ENCODE measurements at places on chromosomes 12 and 14.

- no peaks in the 10 kb centered on the region for H3K36me3 ChIP-seq
- DNase-seq = no peak
- no peak overlapping the region for H3K4me3 ChIP-seq
- no peaks in the 10 kb centered on the region for H3K4me1 ChIP-seq
- no peak overlapping the region for H3K27ac ChIP-seq
- no peaks in the 10 kb centered on the region for H3K27me3 ChIP-seq
These were observed 59.4 kb downstream of the TSPAN11 start for GRCh38 chr12:30985814-30986452.

DNA sequence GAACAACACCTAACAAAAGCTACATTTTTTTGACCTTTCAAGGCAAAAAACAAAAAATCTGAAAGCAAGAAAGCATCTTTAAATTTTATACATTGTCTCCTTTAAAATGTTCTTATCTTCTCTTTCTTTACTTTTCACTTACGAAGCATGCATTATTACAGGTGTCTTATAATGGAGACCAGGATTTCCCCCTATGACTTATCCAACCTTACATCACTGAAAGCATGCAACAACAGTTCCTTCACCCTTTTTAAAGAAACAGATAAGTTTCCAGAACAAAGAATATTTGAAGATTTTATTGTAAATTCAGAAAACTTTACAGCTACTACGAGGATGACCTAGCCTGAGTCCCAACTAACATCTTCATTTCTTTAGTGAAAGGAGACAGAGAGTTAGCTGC lies 277.2 kb downstream of the AKAP6 start:
- no peaks in the 10 kb centered on the region for H3K36me3 ChIP-seq
- DNase-seq = no peak
- no peaks in the 10 kb centered on the region for H3K4me1 ChIP-seq
- no peak overlapping the region for H3K4me3 ChIP-seq

DNA sequence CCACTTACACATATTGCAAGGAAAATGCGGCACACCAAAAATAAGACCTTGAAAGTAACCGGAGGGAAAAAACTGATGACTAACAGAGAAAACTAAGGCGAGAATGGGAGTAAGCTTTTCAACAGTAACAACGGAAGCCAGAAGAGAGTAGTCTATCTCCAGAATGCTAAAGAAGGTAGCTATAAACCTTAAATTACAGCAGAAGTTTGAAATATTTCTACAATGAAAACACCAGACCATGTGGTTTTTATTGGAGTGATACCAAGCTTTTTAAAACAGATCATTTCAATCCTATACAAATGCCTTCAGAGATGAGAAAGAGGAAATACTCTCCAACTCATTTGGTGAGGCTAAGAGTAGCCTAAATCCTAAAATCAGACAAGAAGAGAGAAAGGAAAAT lies 209.5 kb downstream of the ANO6 start:
- no peak overlapping the region for H3K27ac ChIP-seq
- no peaks in the 10 kb centered on the region for H3K27me3 ChIP-seq
- no peak for DNase-seq
- peaks cover 82% of the 10 kb centered on the region for H3K36me3 ChIP-seq

DNA sequence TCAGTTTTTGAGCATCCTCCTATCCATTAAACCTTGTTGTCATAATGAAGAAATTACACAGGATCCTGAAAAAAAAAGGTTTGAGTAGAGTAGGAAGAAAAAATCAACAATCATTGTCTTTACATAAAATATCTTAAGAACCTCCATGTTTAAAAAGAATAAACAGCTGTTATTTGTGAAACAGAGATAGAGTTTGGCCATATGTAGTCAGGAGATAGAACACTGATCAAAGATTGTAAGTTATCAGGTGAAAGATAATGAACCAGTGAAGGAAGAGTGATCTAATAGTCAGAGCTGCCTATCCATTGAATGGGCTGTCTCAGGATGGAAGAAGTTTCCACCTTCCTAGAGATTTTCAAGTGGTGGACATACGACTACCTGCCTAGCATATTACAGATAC lies 397.1 kb downstream of the SOX5 start:
- H3K36me3 ChIP-seq = no peaks in the 10 kb centered on the region
- no peaks in the 10 kb centered on the region for H3K27me3 ChIP-seq
- H3K4me1 ChIP-seq = no peaks in the 10 kb centered on the region

DNA sequence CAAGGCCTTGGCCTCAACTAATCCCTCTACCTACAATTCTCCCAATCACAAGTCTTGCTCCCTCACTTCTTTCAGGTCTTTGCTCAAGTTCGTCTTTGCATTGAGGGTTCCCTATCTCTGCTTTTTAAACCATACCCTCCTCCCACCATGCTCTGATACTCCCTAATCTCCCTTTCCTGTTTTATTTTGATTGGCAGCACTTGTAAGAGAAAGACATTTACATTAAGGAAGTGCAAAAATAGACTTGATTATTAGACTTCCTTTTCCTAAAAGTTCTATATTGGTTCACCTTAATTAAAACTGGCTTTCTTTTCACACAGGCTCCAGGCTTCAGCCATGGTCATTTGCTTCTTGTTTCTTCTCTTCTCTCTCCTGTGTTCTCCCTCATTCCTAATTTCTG lies 18.3 kb upstream of the WIF1 start:
- H3K27me3 ChIP-seq = peaks cover 3% of the 10 kb centered on the region
- H3K36me3 ChIP-seq = no peaks in the 10 kb centered on the region
- no peak overlapping the region for H3K4me3 ChIP-seq
- DNase-seq = no peak
- no peak overlapping the region for H3K27ac ChIP-seq

- peak overlapping the region; percentile 100 for H3K27ac ChIP-seq
- peak overlapping the region; percentile 98 for H3K4me3 ChIP-seq
- H3K36me3 ChIP-seq = peaks cover 60% of the 10 kb centered on the region
- no peak for DNase-seq
- no peaks in the 10 kb centered on the region for H3K27me3 ChIP-seq
These were observed 2.3 kb downstream of the DAZAP2 start for GRCh38 chr12:51240971-51241370.
